ENCODE measurements at places on chromosomes 4 and X.

DNA sequence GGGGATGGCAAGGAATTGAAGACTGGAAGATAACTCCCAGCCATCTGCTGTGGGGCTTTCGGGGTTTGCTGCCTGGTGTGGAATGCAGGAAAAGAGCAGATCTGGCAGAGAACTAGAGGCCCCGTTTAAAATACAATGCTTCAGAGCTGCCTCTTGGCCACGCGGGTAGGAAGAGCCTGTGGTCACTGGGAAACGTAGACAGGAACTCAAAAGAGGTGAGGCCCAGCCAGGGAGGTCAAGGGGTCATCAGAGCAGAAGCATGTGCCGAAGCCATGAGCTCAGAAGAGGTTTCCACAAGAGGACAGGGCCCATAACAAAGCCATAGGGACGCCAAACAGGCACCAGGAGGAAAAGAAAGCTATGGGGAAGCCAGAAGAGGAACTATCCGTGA is 14.5 kb upstream of the STS start:
- no peak for DNase-seq

- DNase-seq, result no peak
Measured at GRCh38 chr4:7434766-7435150, at the start of gene PSAPL1. TSS of gene PSAPL1 (minus strand) at chr4:7434930. CDS start at chr4:7434879, 51 bp downstream.

DNA sequence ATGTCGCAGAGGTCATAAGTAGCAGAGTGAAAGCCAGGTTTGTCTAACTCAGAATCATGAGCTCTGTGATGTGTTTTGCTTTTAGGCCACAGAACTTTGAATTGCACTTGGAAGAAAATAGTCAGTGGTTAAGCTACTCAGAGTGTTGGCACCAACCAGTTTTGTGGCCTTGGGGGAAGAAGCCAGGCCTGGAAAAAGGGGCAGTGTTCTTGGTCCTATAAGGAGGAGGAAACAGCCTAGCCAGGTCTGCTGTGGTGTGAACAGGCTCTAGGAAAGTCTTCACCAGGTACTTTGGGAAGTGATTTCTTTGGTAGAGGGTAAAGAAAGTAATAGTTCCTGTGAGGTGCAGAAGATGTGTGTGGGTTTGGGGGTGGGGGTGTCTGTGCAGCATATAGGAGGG is 49.2 kb downstream of the FHIP1A start:
- no peak for DNase-seq

- no peak for DNase-seq
Measured at GRCh38 chr4:30989508-30989907, 269.3 kb downstream of the PCDH7 start.

DNA sequence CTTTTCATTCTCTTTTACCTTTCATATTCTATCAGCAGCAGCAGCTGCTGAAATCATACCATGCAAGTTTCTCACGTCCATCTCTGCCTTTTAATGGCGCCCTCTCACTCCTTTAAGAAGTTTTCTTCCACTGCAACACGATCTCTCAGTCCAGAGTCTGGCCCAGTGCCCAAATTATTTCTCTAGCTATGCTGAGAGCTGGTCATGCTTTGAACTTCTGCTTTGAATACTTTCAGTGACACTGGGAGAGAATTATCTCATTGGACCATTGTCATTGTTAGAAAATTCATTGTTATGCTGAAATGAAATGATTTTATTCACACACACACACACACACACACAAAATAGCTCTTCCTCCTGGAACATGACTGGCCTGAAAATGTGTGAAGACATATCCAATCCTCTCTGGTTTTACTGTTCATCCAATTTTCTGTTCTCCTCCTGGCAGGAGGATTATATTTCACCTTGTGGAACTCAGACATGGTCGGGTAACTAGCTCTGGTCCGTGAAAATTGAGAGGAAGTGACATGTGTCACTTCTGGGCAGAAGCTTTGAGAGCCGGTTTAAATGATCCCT is 1.3 kb upstream of the PDHA1 start:
- no peak for DNase-seq

DNA sequence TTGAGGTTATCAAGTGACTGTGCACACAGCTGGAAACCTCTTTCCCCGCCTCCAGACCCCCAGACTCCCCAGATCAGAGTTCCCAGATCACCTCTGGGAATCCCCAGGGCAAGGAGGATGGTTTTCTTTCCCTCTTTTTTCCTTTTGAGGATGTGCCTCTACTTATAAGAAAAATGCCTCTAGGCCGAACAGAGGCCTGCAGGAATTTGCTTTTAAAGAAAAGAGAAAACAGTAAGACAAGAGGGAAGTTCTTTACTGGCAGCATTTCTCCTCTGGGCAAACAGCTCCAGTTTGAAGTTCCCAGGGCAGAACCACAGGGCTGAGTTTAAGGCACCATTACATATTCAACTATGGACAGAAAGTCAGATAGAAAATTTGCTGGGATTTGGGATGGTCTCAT is 837.9 kb upstream of the LCORL start:
- no peak for DNase-seq

- no peak for DNase-seq
Measured at GRCh38 chr4:98780926-98781325, 122.5 kb upstream of the TSPAN5 start.

DNA sequence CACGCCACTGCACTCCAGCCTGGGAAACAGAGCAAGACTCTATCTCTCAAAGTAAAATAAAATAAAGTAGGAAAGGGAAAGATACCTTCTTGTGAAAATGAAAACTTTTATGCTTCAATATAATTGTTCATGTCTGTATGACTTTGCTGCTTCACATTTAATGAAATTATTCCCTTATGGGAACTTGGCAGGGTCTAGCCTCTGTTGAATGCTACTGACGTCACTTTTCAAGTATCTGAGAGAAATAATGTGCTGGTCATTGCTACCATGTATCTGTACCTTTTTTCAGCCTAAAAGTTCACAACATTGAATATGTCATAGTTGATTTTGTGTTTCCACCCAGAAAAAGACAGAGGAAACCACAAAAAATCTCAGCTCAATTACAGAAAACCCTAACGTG is 65.2 kb downstream of the PRDM5 start:
- DNase-seq, result no peak

GRCh38 chrX:7828594-7828993 is 14.4 kb upstream of the VCX start:
- DNase-seq, result no peak

DNA sequence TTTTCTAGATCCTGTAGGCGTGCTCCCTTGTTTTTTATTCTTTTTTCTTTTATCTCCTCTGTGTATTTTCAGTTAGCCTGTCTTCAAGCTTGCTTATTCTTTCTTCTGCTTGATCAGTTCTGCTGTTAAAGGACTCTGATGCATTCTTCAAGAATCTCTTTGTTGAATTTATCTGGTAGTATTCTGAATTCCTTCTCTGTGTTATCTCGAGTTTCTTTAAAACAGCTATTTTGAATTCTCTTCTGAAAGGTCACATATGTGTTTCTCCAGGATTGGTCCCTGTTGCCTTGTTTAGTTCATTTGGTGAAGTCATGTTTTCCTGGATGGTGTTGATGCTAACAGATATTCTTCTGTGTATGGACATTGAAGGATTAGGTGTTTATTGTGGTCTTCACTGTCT is 15.3 kb downstream of the RAB33B start:
- DNase-seq, result no peak

GRCh38 chrX:46015653-46016052 is 529.6 kb downstream of the ZNF674 start:
- no peak for DNase-seq

DNA sequence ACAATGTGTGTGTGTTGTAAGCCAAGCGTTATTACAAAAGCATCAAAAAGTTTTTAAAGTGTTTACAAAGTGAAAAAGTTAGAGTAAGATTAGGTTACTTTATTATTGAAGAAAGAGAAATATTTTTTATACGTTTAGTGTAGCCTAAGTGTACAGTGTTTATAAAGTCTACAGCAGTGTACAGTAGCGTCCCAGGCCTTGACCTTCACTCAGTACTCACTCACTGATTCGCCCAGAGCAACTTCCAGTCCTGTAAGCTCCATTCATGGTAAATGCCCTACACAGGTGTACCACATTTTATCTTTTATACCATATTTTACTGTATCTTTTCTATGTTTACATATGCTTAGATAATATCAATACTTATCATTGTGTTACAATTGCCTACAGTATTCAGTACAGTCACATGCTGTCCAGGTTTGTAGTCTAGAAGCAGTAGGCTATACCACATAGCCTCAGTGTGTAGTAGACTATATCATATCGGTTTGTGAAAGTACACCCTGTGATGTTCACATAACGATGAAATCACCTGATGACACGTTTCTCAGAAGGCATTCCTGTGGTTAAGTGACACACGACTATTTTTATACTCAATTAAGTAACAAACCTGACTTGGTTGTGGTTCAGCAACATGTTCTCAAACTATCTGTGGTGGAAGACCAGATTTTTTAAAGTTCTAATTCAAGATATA is 152.0 kb upstream of the EDNRA start:
- no peak for DNase-seq

GRCh38 chrX:10039821-10040793 is 72.9 kb downstream of the CLDN34 start:
- no peak for DNase-seq

- DNase-seq, result no peak
Measured at GRCh38 chrX:1802912-1803311, 188.1 kb downstream of the ASMT start.

DNA sequence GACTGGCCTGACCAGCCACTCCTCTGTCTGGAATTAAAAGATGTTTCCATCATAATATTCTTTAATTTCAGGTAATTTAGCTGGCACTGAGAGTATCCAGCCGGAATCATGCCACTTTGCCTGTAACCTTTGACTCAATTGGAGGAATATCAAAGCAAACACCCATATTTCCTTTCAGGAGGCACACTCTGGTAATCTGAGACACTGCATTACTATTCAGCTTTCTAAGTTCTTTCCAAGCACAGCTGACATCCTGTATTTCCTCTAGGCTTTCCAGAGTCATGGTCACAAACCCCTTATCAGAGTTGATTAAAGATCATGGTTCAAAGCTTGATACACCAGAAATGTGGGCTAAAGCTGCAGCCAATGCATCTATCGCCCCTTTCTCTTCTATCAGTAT is 29.3 kb downstream of the INTS12 start:
- DNase-seq, result no peak

- DNase-seq, result no peak
Measured at GRCh38 chr4:57865264-57865663, 755.1 kb upstream of the IGFBP7 start.

GRCh38 chr4:172188248-172188988 is 375.2 kb downstream of the GALNTL6 start:
- DNase-seq, result no peak

DNA sequence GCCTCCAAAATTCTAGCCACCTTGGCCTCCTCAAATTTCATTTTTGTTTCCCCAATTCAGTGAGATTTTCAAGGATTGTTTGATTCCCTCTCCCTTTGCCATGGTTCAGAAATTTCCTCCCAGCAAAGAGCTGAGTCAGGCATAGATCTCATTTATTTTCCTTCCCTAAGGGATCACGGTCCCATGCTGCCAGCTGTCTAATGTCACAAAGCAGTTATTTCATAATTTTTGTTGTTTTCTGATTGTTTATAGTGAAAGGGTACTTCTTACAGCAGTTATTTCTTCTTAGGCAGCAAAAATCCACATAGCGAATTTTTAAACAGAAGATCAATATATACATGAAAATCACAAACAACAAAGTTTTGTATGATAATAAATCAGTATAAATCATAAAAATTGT is 470.5 kb upstream of the MAGEB18 start:
- DNase-seq, result no peak

GRCh38 chr4:144213371-144213770 is 72.9 kb upstream of the GYPA start:
- no peak for DNase-seq

GRCh38 chrX:53303195-53303594 is 21.8 kb upstream of the IQSEC2 start:
- DNase-seq, result no peak

- no peak for DNase-seq
Measured at GRCh38 chr4:123939621-123940020, 543.0 kb downstream of the SPRY1 start.

GRCh38 chr4:108620933-108621905 is 843 bp downstream of the RPL34 start:
- no peak for DNase-seq

GRCh38 chr4:60034361-60034760 is 1165.8 kb upstream of the ADGRL3 start:
- no peak for DNase-seq

DNA sequence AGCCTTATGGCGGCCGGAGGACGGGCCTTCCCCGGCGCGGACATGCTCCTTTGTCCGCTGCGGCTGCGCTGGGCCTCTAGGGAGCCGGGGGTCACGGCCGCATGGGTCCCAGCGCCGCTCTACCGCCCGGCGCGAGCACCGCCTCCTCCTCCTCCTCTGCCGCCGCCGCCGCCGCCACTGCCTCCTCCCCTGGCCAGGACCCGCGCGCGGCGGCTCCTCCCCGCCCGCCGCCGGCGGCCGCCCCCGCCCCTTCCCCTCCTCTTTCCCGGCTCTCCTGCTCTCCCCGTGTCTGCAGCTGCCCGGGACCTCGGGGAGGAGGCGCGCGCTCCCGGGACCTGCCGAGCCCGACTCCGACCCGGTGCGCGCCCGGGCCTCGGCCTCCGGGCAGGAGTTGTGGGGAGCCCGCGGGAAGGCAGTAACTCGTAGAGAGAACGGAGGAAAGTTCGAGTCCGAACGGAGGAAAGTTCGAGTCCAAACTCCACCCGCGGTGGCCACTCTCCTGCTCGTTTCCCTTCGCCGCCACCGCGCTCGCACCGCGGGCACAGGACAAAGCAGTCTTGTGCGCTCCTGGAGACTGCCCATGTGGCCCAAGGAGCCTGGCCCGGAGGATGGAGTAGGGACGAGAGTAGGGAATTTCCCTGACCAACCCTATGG is at the start of gene ADGRA3:
Gene ADGRA3 (minus strand): TSS at position 179 of the 654 bp plus-strand sequence. CDS start 282 bp downstream, outside the sequence.
- peak; percentile 19 for DNase-seq

DNA sequence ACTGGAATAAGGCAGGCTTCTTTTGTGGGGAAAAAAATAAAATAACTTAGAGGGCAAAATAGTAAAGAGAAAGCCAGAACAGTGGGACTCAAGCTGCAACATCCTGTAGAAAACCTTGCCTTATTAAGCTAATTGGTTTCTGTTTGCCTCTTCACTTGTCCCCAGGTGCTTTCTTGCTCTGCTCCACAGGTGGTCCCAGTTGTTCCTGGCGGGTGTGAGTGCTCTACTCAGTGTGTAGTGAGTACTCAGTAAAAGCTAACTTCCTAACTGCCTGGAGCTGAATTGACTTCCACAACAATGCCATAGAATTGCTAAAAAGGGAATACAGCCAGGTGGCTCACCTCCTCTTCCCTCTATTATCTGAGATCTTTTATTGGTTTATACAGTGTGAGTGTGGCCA is 930.2 kb downstream of the C4orf33 start:
- DNase-seq, result no peak

GRCh38 chrX:110304884-110305283 is 13.0 kb downstream of the AMMECR1 start:
- no peak for DNase-seq

DNA sequence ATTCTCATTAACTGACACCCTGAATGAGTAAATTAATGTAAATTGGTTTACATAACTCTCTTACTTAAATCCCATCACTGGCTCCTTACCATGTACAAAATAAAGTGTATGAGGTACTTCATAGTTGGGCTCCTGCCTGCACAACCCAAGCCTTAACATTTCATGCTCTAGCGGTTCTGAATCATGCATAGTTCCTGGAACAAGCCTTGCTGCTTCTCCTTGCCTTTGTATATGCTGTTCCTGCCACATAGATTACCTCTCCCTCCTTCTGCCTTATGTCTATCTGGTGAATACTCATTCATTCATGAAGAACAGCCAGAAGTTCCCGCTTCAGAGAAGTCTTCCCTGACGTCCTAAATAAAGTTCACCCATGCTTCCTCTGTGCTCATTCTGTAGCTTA is 594.7 kb downstream of the SMARCA1 start:
- no peak for DNase-seq

- DNase-seq, result no peak
Measured at GRCh38 chr4:2924286-2924685, 38.9 kb downstream of the NOP14 start.

GRCh38 chr4:158809611-158810486 is 41.0 kb downstream of the FNIP2 start:
- DNase-seq, result no peak

All from bone marrow (tissue), 2 donors.